H1 (cell line): ENCODE measurements at places on chromosomes 7 and 10. TPM values are rescaled to one million over a fixed set of nuclear protein-coding genes. Genes with fewer than 3 reads are reported as not detected.

PLEKHS1 gene
- polyA plus RNA-seq: not detected in 2 replicates

C10orf90 gene
- polyA plus RNA-seq: 0.16 and 0.21 TPM in 2 replicates

ATOH7 gene
- 1.0 and 1.1 TPM in 2 replicates for polyA plus RNA-seq

BLNK gene
- polyA plus RNA-seq: not detected in 2 replicates

KCNH2 gene
- 15.0 and 20.5 TPM in 2 replicates for polyA plus RNA-seq

OR2A42 gene
- 0.09 TPM in 1 of 2 replicates, not detected in the other for polyA plus RNA-seq

CRTAC1 gene
- 1.2 and 2.7 TPM in 2 replicates for polyA plus RNA-seq

MUC3A gene
- polyA plus RNA-seq: 15.4 and 27.2 TPM in 2 replicates

NAT16 gene
- 0.26 and 0.47 TPM in 2 replicates for polyA plus RNA-seq

CHST3 gene
- polyA plus RNA-seq: 2.0 and 2.4 TPM in 2 replicates

SORCS1 gene
- 4.1 and 4.4 TPM in 2 replicates for polyA plus RNA-seq

FXYD4 gene
- polyA plus RNA-seq: not detected in 2 replicates

TFAM gene
- 29.3 and 34.0 TPM in 2 replicates for polyA plus RNA-seq

AKR1C8 gene
- not detected in 2 replicates for polyA plus RNA-seq

PHKG1 gene
- 0.03 and 0.14 TPM in 2 replicates for polyA plus RNA-seq

TRPV5 gene
- polyA plus RNA-seq: 0.03 and 0.05 TPM in 2 replicates

PPP1R3A gene
- polyA plus RNA-seq: not detected in 2 replicates

HKDC1 gene
- 0.05 and 0.12 TPM in 2 replicates for polyA plus RNA-seq

PAPOLB gene
- 0.02 TPM in 1 of 2 replicates, not detected in the other for polyA plus RNA-seq

BMPER gene
- 0.33 and 0.61 TPM in 2 replicates for polyA plus RNA-seq

PLAU gene
- polyA plus RNA-seq: 15.8 and 16.2 TPM in 2 replicates

ZNF32 gene
- polyA plus RNA-seq: 7.3 and 17.2 TPM in 2 replicates

VGF gene
- 1.6 and 3.0 TPM in 2 replicates for polyA plus RNA-seq

HSPA12A gene
- 3.1 and 3.2 TPM in 2 replicates for polyA plus RNA-seq

TMEM243 gene
- polyA plus RNA-seq: 16.4 and 23.7 TPM in 2 replicates

LIPF gene
- polyA plus RNA-seq: not detected in 2 replicates

FANK1 gene
- polyA plus RNA-seq: 0.74 and 1.2 TPM in 2 replicates

SPDYE1 gene
- polyA plus RNA-seq: not detected in 2 replicates

ZNF277 gene
- polyA plus RNA-seq: 2.7 and 5.1 TPM in 2 replicates

EVX1 gene
- 0.02 TPM in 1 of 2 replicates, not detected in the other for polyA plus RNA-seq

BAG3 gene
- 3.5 and 7.5 TPM in 2 replicates for polyA plus RNA-seq

AKR1C4 gene
- polyA plus RNA-seq: not detected in 2 replicates

GCK gene
- polyA plus RNA-seq: 2.4 and 4.3 TPM in 2 replicates

HOXA6 gene
- polyA plus RNA-seq: not detected in 2 replicates

UTF1 gene
- 0.47 and 0.97 TPM in 2 replicates for polyA plus RNA-seq

URGCP gene
- 9.0 and 10.7 TPM in 2 replicates for polyA plus RNA-seq

WIPF3 gene
- 3.8 and 5.0 TPM in 2 replicates for polyA plus RNA-seq

INMT gene
- polyA plus RNA-seq: 0.94 and 1.2 TPM in 2 replicates

PPP1R17 gene
- 0.50 and 1.5 TPM in 2 replicates for polyA plus RNA-seq

CXCL12 gene
- 53.8 and 79.9 TPM in 2 replicates for polyA plus RNA-seq

OR2A7 gene
- polyA plus RNA-seq: 3.3 and 3.4 TPM in 2 replicates

CLDN3 gene
- polyA plus RNA-seq: 65.2 and 91.2 TPM in 2 replicates

GBX1 gene
- polyA plus RNA-seq: not detected in 2 replicates

KLLN gene
- polyA plus RNA-seq: 0.24 TPM in 2 replicates

INTS15 gene
- 23.0 and 37.3 TPM in 2 replicates for polyA plus RNA-seq

AP4M1 gene
- 15.9 and 16.6 TPM in 2 replicates for polyA plus RNA-seq

LSM5 gene
- polyA plus RNA-seq: 26.7 and 58.9 TPM in 2 replicates

MMP21 gene
- 0.05 TPM in 1 of 2 replicates, not detected in the other for polyA plus RNA-seq

CREB5 gene
- 2.4 and 4.4 TPM in 2 replicates for polyA plus RNA-seq

SLC13A4 gene
- 5.9 and 7.5 TPM in 2 replicates for polyA plus RNA-seq

TSPAN13 gene
- polyA plus RNA-seq: 11.2 and 15.3 TPM in 2 replicates

CARD11 gene
- polyA plus RNA-seq: 12.6 and 15.1 TPM in 2 replicates

IFIT2 gene
- 0.03 TPM in 1 of 2 replicates, not detected in the other for polyA plus RNA-seq

GPR26 gene
- polyA plus RNA-seq: 0.11 and 0.21 TPM in 2 replicates

SAP25 gene
- polyA plus RNA-seq: 3.6 and 8.2 TPM in 2 replicates

CALN1 gene
- polyA plus RNA-seq: 5.5 and 6.4 TPM in 2 replicates

SLC16A9 gene
- polyA plus RNA-seq: 9.1 and 20.5 TPM in 2 replicates
